Effector CD8-positive, alpha-beta T cell (primary cell): ENCODE measurements at places on chromosomes 2 and 18.

GRCh38 chr2:109339519-109339966 is 210.5 kb downstream of the SH3RF3 start:
- no peak for DNase-seq

DNA sequence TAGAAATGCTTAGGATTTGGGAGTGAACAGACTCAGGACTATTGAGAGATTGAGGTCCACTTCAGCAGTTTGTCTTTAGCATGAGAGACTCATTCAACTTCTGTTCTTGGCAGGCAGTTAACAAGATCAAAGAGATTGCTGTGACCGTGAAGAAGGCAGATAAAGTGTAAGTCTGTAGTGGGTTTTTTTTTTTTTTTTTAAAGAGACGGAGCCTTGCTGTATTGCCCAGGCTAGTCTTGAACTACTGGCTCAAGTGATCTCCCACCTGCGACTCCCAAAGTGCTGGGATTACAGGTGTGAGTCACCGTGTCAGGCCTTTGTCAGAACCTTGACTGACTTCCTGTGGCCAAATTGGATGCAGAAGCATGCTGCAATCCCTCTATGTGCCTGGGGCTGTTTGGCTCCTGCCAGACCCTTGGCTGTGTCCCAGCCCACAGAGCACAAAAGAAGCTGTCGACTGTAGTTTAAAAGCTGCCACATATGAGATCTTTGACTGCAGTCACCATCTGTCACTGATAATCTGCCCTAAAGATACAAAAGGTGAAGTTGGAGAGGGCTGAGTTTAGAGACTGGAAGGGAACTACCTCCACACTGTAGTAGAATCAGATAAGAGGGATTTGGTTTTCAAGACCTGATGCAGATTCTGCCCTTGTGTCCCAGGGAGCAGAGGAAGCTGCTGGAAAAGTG is 9.9 kb downstream of the CCT7 start:
- no peak for DNase-seq

DNA sequence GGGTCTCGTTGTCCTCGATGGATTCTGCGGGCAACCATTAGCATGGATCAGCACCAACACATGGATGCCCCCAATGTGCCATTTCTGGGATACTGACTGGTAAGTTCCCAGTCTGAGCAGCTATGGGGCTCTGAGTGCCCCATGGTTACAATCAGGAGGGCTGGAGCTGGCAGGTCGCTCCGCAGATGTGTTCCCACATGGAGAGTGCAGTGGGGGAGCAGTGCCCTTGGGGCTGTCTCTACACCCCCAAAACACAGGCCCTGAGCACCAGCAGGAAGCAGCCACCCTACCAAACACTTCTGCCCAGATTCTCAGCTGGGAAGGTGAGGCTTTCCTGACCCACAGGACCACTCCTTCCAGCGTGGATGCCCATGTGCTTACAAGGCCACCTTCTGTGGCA is 8.0 kb downstream of the NGEF start:
- DNase-seq, result no peak

GRCh38 chr2:30362468-30363081 is 84.5 kb upstream of the LCLAT1 start:
- DNase-seq, result no peak

- DNase-seq, result no peak
Observed at GRCh38 chr18:35062408-35062807, 21.2 kb downstream of the MAPRE2 start.

- no peak for DNase-seq
Observed at GRCh38 chr2:10987861-10988260, 76.1 kb downstream of the KCNF1 start.

- DNase-seq, result no peak
Observed at GRCh38 chr2:121075006-121075551, 209.9 kb downstream of the TFCP2L1 start.

GRCh38 chr18:67142604-67143003 is 373.9 kb downstream of the DSEL start:
- no peak for DNase-seq

- no peak for DNase-seq
Observed at GRCh38 chr2:140791802-140792201, 1339.0 kb downstream of the LRP1B start.

DNA sequence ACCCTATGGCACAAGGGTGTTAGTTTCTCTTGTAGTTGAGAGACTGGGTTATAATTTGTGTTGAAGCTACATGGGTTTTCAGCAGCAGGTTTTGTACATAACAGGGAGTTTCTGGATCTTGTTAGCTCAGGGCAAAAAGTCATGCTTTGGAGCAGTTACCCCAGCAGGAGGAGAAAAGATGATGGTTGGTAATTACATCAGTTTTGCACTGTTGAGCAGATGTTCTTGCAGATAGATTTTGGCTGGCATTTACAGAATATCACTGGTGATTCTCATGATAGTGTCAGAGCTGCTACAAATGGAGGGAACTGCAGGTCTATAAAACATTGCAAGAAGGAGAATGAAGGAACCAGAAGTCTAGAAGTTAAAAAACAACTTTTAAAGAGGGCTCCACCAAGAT is 215.2 kb upstream of the ATP5MC3 start:
- no peak for DNase-seq
